CD4-positive, CD25-positive, alpha-beta regulatory T cell (primary cell): ENCODE measurements at places on chromosomes 6 and 20.

DNA sequence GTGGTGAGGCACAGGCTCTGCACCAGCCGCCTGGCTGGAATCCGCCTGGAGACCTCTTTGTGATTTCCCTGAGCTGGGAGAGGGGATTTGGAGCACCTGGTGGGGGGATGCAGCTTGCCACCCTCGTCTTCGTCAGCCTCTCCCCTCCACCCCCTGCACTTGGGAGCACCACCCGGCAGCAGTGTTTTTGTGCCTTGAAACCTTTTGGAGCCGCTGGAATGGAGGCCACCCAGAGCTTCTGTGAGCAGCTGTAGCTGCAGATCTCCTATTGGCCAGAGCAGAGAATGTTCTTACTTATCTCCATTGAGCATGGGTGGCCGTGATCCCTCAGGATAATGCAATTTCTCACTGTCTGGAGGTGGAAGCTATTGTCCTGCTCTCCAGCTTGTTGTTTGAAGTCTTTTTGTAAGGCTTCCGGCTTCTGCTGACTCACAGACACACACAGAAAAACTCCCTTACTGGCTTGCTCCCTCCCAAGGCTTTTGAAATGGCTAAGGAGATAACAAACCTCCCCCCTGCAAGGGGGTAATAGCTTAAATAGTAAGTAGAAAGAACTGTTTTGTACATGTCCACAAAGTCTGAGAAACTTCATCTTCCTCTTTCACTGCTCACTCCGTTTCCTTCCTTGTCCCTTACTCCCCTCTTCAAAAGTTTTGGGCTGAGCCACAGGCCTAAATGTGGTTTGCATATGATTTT, 271.2 kb downstream of the PRL start:
- no peak overlapping the region for H3K27ac ChIP-seq
- no peak for DNase-seq
- no peaks in the 10 kb centered on the region for H3K4me1 ChIP-seq
- H3K4me3 ChIP-seq: no peak overlapping the region
- no peaks in the 10 kb centered on the region for H3K27me3 ChIP-seq

DNA sequence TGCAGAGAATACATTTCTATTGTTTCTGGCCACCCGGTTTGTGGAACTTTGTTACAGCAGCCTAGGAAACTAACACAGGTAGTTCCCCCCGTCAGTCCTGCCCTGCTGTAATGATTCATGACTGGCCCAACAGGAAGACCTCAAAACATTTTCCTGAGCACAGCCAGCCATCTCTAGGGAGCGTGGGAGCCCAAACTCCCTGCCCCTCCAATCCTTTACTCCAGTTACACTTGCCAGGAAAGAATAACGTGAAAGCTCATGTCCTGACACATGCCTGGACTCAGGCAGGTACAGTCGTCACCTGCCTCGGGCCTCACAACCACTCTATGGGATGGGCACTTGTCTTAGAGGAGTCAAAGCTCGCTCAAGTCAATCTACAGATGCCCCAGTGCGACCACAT, 8.4 kb downstream of the TXNDC5 start:
- peaks cover 48% of the 10 kb centered on the region for H3K36me3 ChIP-seq
- H3K27ac ChIP-seq: no peak overlapping the region
- H3K4me3 ChIP-seq: no peak overlapping the region
- DNase-seq: no peak
- no peaks in the 10 kb centered on the region for H3K27me3 ChIP-seq

- no peaks in the 10 kb centered on the region for H3K4me1 ChIP-seq
- no peaks in the 10 kb centered on the region for H3K27me3 ChIP-seq
- no peak for DNase-seq
- no peak overlapping the region for H3K27ac ChIP-seq
- H3K4me3 ChIP-seq: no peak overlapping the region
Measured at GRCh38 chr6:126722411-126722810, 382.5 kb downstream of the CENPW start.

DNA sequence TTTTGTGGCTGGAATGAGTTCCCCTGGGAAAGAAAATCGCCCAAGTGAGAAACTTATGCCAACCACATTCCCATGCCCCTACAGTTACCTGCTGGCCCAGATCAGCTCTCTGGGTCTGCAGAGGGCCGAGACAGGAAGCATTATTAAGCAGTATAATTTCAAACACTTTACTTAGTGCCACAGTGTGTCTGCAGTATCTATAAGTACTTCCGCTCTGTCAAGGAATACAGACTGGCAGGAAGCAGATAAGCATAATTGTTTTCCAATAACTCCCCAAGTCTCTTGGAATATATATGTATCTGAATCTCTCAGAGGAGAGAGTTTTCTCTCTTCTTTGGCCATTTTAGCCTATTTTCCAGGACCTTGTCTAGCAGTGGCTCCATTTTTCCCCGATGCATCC, 24.9 kb downstream of the SAYSD1 start:
- DNase-seq: no peak
- no peak overlapping the region for H3K27ac ChIP-seq
- no peak overlapping the region for H3K4me3 ChIP-seq
- H3K36me3 ChIP-seq: no peaks in the 10 kb centered on the region
